A549 treated with RU486 at 1 μM for 4 hours (cell line): ENCODE measurements at places on chromosomes 1 and 21. TPM values are rescaled to one million over a fixed set of nuclear protein-coding genes. Genes with fewer than 3 reads are reported as not detected.

COL8A2 gene
- total RNA-seq, result 0.06 to 0.12 TPM (median 0.08 TPM) in 5 replicates

MMP23B gene
- total RNA-seq, result 0.48 to 1.1 TPM (median 0.51 TPM) in 4 of 5 replicates, not detected in the other

TMEM54 gene
- 27.6 to 46.9 TPM (median 41.7 TPM) in 5 replicates for total RNA-seq

OR2T27 gene
- total RNA-seq, result not detected in 5 replicates

MROH7 gene
- not detected in 5 replicates for total RNA-seq

SPATA45 gene
- total RNA-seq, result not detected in 5 replicates

VCAM1 gene
- 0.05 TPM in 2 of 5 replicates, not detected in the others for total RNA-seq
